ENCODE measurements at places on chromosomes 13 and 19. TPM values are rescaled to one million over a fixed set of nuclear protein-coding genes. Genes with fewer than 3 reads are reported as not detected.

Gene NDUFA11
- polyA plus RNA-seq: 129 TPM

Gene PDE4C
- 0.79 TPM for polyA plus RNA-seq

Gene C3
- polyA plus RNA-seq: 20.9 TPM

Gene KIR3DL1
- not detected for polyA plus RNA-seq

Gene ZNF460
- polyA plus RNA-seq: 3.5 TPM

Gene NKG7
- polyA plus RNA-seq: 0.86 TPM

Gene PGLYRP1
- polyA plus RNA-seq: 1.3 TPM

Gene ONECUT3
- polyA plus RNA-seq: 0.05 TPM

Gene RXFP2
- polyA plus RNA-seq: 0.37 TPM

Gene MYH14
- 0.71 TPM for polyA plus RNA-seq

Gene CLEC4M
- polyA plus RNA-seq: 0.08 TPM

Gene KRTDAP
- 0.50 TPM for polyA plus RNA-seq

Gene FOXA3
- 0.76 TPM for polyA plus RNA-seq

Gene F10
- polyA plus RNA-seq: 19.0 TPM

Gene FCAR
- polyA plus RNA-seq: 0.67 TPM

Gene KANK3
- 13.6 TPM for polyA plus RNA-seq

Gene SLITRK1
- 0.37 TPM for polyA plus RNA-seq

Gene RNF225
- polyA plus RNA-seq: not detected

Gene POLR1G
- polyA plus RNA-seq: 3.9 TPM

Gene TSHZ3
- polyA plus RNA-seq: 11.9 TPM

Gene MAB21L1
- polyA plus RNA-seq: not detected

Gene EVI5L
- 18.7 TPM for polyA plus RNA-seq
